ENCODE measurements at places on chromosomes 12 and 14.

- DNase-seq: no peak
These were observed 2.2 kb upstream of the DRAM1 start for GRCh38 chr12:101875162-101875561.

- no peak for DNase-seq
These were observed 127.7 kb downstream of the SLC16A7 start for GRCh38 chr12:59723520-59723919.

- no peak for DNase-seq
These were observed 8.8 kb downstream of the PTPN6 start for GRCh38 chr12:6959805-6960592.

DNA sequence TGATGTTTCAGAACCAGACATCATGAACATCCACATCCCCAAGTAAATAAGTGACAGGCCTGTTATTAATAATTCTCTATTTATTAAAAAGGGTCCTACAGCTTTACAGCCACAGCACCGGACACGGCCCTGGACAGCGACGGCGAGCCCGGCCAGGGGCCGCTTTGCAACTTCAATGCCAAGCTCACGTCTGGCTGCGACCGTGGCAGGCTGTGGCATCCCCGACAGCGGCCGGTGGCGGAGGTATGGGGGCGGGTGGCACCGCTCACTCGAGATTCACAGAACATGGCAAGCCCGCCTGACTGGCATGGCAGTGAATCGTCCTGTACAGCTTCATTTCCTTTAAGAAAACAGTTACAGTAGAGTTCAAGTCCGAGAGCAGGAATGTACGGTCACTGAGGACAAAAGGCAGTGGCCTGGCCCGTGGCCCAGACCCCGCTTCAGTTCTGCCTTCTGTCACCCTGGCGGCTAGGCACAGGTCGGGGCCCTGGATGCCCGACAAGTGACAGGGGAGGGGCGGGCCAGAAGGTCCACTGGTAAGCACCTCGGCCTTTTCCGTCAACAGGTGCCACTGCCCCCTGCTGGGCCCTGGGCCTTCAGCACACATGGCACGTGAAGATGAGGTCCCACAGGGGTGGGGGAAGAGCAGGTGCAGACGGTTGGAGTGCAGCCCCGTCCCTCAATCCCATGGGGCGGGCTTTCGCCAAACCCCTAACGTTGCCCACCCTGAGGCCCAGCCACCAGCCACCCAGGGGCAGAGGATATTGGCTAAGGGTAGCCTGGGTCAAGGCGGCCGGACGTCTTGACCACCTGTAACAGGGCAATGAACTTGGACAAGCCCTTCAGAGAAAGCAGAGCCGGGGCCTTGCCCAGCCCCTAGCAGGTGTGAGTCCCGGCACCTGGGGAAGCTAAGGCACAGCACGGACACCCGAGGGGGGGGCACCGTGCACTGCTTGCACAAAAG is 30.3 kb downstream of the HIP1R start:
- no peak for DNase-seq

DNA sequence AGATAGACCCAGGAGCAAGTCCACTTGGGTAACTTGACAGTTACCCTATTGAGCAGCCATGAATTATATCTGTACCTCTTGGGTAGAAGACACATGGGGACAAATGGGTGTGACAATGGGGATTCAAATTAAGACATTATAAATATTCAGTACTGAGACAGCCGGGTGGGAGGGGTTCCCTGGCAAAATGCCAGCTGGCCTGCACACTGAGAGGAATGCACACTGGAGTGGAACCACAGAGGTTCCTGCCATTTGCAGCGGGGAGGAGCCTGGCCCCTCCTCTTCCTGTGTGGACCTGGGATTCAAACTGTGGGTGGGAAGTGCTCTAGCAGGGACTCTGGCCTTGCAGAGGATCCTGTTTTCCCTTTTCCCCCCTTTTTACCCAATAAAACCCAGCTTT is 118.7 kb upstream of the CDKN3 start:
- DNase-seq: no peak

GRCh38 chr12:75631831-75632230 is 120.4 kb upstream of the KRR1 start:
- DNase-seq: no peak

DNA sequence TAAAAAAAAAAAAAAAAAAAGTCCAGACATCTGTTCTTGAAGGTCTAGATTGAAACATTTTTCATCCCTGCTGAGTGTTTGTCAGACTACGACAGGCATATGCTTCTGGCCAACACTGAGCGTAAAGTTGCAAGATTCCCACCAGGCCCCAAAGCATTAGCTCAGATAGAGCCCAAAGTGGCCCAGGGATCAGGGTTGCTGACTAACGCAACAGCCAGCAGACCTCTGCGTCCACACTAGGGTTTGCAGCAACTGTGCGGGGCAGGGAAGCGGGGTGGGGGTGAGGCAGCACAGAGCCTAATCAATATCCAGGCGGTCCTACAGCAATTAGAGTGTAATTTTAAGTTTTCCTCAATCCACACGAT is 55.7 kb downstream of the SSH1 start:
- no peak for DNase-seq

GRCh38 chr12:2384533-2385351 is 332.0 kb downstream of the CACNA1C start:
- DNase-seq: no peak

GRCh38 chr14:63852271-63852816 is 460 bp upstream of the SYNE2 start:
- DNase-seq: no peak

DNA sequence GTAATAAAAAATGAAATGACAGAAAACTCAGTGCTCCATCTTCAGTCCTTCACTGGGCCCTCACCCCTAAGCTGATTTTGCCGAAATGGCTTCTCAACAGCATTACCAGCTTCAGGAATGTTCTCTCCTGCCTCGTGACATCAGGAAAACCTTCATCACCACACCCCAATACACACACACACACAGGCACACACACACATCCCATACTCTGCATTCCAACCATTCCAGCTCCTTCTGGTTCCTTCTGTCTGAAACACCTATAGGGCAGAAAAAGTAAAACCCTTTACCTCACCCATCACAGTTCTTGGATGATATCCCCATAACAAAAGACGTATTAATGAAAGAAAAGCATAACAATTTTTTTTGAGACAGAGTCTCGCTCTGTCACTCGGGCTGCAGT is 75.9 kb downstream of the CCDC60 start:
- DNase-seq: no peak

DNA sequence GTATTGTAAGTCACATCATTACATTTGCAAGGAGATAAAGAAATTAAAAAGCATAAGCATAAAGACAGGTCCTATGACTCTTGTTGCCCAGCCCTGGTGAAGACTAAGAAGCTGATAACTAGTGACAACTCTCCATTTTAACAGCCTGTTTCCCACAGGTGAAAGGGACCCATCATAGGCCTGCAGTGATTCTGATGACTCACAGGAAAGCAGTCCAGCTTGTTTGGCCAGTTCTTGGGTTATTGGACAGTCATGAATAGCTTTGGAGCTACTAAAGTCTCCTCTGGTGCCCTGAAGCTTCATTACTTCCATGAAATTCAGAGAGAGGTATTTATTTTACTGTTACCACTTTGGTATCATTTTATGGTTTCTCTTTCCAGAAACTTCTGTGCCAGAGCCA is 55.5 kb upstream of the DYRK2 start:
- no peak for DNase-seq

- no peak for DNase-seq
These were observed 117.1 kb downstream of the SLC25A47 start for GRCh38 chr14:100440207-100440631.

DNA sequence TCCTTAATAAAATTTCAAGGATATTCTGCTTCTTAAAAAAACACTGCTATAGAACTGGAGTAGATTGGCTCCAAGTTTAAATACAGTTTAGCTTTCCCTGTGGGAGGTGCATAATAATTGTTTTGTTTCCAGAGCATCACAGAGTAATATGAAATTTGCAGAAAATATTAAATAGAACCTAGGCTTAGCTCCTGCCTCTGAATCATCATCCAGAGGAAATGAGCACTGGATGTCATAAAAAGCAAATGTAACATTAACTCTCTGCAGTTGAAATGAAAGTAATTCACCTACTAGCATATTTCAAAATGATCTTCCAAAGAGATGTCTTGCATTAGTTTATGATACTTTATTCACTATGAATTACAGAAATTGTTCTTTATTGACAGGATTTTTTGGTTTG is 769.8 kb downstream of the C12orf50 start:
- DNase-seq: no peak

GRCh38 chr12:69096669-69097335 is 142.6 kb upstream of the CPSF6 start:
- no peak for DNase-seq

- no peak for DNase-seq
These were observed 168.0 kb downstream of the EGLN3 start for GRCh38 chr14:33782923-33783322.

- DNase-seq: no peak
These were observed 16.3 kb downstream of the GLTP start for GRCh38 chr12:109863847-109864712.

GRCh38 chr14:102084931-102085330 is 1.9 kb downstream of the HSP90AA1 start:
- no peak for DNase-seq

GRCh38 chr14:67926821-67927220 is 107.2 kb downstream of the RAD51B start:
- no peak for DNase-seq

Measured in activated naive CD4-positive, alpha-beta T cell treated with Interleukin-2 at 50 U/mL for 16 hours (primary cell).